Stimulated activated CD8-positive, alpha-beta memory T cell treated with anti-CD3 and anti-CD28 coated beads, Interleukin-15, amount 100 ng/mL, for 48 hours (primary cell): ENCODE measurements at places on chromosomes 3 and 15.

- DNase-seq = no peak
Observed at GRCh38 chr3:105555206-105555605, 188.5 kb downstream of the ALCAM start.

- DNase-seq = no peak
Observed at GRCh38 chr3:161740421-161740820, 243.8 kb downstream of the OTOL1 start.

DNA sequence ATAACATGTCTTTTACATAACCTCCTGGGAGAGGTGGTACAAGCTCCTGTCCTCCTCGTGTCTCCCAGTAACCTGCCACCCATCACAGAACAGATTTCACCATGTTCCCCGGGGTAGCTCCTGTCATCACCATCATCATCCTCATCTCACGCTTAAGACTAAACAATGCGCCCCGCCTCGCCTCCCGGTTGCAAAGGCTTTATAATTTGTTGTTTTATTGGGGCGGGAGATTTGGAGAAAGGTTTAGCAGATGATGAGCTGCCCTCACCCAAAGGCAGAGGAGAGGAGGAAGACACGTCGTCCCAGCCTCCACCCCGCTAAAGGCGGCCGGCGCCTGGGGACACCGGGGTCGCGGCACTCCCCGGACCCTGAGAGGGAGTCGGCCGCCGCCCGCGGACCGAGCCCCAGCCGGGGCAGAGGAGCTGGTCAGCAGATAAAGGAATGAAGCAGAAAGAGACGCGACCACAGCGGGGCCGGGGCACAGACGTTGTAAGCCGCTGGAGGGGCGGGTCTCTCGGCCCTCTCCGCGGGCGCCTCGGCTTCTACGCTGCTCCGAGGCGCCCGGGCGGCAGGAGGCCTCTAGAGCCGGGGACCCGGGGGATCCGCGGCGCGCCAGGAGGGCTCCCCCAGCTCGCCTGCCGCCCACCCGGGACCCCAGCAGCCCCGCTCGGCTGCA, 589 bp downstream of the HERC1 start:
- DNase-seq = peak; percentile 10

- DNase-seq = no peak
Observed at GRCh38 chr3:156424758-156425157, 130.2 kb downstream of the SSR3 start.

GRCh38 chr3:73385568-73385967, 239.2 kb downstream of the PDZRN3 start:
- no peak for DNase-seq

GRCh38 chr3:177196456-177197040, 734 bp downstream of the TBL1XR1 start:
- DNase-seq = no peak
